ENCODE measurements at places on chromosomes 12 and 14. TPM values are rescaled to one million over a fixed set of nuclear protein-coding genes. Genes with fewer than 3 reads are reported as not detected.

GRCh38 chr12:90922145-90922627, 32.8 kb downstream of the CCER1 start:
- H3K27ac ChIP-seq, result no peak overlapping the region
- no peaks in the 10 kb centered on the region for H3K4me1 ChIP-seq
- H3K27me3 ChIP-seq, result peaks cover 23% of the 10 kb centered on the region
- DNase-seq, result no peak

The KLHL28 gene
- total RNA-seq, result 59.2 TPM

DNA sequence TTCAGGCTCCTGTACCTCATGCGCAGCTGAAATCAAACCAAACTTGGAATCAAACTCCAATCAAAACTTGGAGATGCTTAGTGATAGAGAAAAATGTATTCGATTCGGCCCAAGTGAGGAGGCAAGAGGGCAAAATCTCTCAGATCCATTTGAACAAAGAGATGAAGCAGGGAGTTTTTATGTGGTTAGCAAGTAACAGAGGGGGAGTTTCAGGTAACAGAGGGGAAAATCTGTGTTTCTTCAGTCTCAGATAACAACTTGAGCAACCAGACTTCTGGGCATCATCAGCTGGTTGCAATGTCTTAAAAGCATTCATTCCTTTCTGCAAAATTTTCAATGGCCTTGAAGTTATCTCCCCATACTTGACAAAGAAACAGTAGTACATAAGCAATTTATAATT, 245.1 kb upstream of the AVPR1A start:
- no peaks in the 10 kb centered on the region for H3K36me3 ChIP-seq
- no peaks in the 10 kb centered on the region for H3K27me3 ChIP-seq

- no peak for DNase-seq
- no peaks in the 10 kb centered on the region for H3K36me3 ChIP-seq
- peak overlapping the region; percentile 8 for H3K27ac ChIP-seq
- H3K27me3 ChIP-seq, result no peaks in the 10 kb centered on the region
Observed at GRCh38 chr12:56591961-56592360, 38.2 kb downstream of the BAZ2A start.

The LALBA gene
- total RNA-seq, result not detected

The CCDC177 gene
- total RNA-seq, result not detected

The RPS6KL1 gene
- total RNA-seq, result 1.9 TPM

DNA sequence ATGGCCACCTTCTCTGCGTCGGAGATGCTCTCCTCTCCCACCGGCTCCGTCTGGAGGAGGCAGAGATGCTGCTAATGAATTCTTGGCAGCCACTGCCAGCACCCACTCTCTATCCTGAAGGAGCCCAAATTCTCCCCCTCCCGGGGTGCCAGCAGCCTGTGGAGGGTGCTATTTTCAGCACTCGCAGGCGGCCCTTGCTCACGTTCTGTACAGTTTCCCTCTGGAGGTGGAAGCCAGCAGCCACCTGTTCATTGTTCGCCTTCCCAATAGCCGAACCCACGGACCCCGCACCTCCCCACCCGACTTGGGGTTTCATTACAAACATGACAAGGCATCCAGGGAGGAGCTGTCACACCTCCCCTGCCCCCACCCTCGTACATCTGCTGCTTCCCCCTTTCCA, 27.8 kb downstream of the SNRNP35 start:
- no peaks in the 10 kb centered on the region for H3K27me3 ChIP-seq
- H3K36me3 ChIP-seq, result no peaks in the 10 kb centered on the region
- no peak overlapping the region for H3K27ac ChIP-seq
- H3K4me3 ChIP-seq, result no peak overlapping the region

GRCh38 chr14:59704054-59704645, 127.5 kb upstream of the CCDC175 start:
- H3K4me3 ChIP-seq, result no peak overlapping the region
- H3K4me1 ChIP-seq, result no peaks in the 10 kb centered on the region
- no peak for DNase-seq
- H3K27me3 ChIP-seq, result peaks cover 6% of the 10 kb centered on the region

- peak; percentile 26 for DNase-seq
- peak overlapping the region; percentile 71 for H3K27ac ChIP-seq
- no peaks in the 10 kb centered on the region for H3K27me3 ChIP-seq
- no peaks in the 10 kb centered on the region for H3K36me3 ChIP-seq
Observed at GRCh38 chr12:47903927-47904712, 674 bp downstream of the VDR start.

The ACRBP gene
- total RNA-seq, result 90.0 TPM

The GPX2 gene
- total RNA-seq, result not detected

The CCDC175 gene
- total RNA-seq, result not detected

DNA sequence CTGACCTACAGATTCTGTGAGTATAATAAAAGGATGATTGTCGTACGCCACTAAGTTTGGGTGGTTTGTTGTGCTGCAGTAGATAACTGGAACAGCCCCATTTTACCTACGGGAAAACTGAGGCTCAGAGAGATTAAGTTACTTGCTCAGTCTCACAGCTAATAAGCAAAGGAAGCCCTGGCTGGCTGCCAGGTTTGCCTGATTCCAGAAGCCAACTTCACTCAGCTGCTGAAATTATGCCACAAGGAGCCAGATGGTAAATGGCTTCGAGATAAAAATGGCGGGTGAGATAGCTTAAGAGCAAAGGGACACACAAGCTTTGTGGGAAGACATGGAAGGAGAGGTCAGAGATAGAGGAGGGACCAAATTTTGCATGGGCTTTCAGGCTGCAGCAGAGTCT, 191.5 kb upstream of the NOS1 start:
- no peak for DNase-seq
- H3K27ac ChIP-seq, result no peak overlapping the region
- no peak overlapping the region for H3K4me3 ChIP-seq
- H3K36me3 ChIP-seq, result no peaks in the 10 kb centered on the region

DNA sequence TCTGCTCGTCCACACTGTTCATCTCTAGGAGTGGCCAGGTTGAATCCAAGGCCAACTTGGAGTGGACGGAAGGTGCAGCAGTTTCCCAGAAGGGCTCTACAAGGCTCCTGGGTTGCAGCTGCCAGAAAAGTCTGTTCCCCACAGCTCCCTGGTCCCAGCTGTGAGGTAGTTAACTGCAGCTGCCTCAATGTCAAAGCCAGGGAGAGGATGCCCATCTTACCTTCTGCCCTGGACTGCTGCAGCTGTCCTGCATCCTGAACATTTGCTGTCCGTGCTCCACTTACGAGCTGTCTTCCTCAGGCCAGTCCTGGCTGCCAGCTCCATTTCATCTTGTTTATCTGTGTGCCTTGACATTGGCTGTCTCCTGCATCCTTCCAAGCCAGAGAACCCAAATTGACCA, 227.3 kb downstream of the SLC41A2 start:
- no peaks in the 10 kb centered on the region for H3K27me3 ChIP-seq
- peaks cover 51% of the 10 kb centered on the region for H3K4me1 ChIP-seq
- H3K27ac ChIP-seq, result peak overlapping the region; percentile 89
- no peaks in the 10 kb centered on the region for H3K36me3 ChIP-seq

The PMCH gene
- total RNA-seq, result not detected

The SERPINA1 gene
- 3.5 TPM for total RNA-seq

GRCh38 chr12:109813810-109814416, 19.3 kb downstream of the TRPV4 start:
- DNase-seq, result no peak
- no peak overlapping the region for H3K4me3 ChIP-seq
- no peak overlapping the region for H3K27ac ChIP-seq
- peaks cover 4% of the 10 kb centered on the region for H3K27me3 ChIP-seq
- H3K36me3 ChIP-seq, result no peaks in the 10 kb centered on the region
- no peaks in the 10 kb centered on the region for H3K4me1 ChIP-seq

The TAC3 gene
- not detected for total RNA-seq

DNA sequence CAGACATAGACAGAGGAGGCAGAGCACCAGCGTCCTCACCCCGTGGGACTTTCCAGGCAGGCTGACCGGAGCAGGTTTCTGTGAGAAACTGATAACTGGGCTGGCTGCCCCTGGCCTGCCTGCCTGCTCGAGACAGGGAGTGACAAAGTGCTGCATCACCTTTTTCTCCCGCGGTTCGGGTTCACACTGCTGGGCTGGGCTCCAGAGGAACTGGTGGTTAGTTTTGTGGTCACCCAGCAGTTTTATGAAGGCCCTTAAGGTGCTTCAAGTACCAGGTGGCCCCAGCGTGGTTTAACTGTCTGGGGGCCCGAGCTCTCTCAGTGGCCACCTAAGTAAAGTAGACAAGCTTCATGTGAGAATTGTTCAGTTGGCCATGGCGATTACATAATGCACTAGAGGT, 1073.6 kb downstream of the BCL11B start:
- H3K4me1 ChIP-seq, result peaks cover 58% of the 10 kb centered on the region
- H3K27ac ChIP-seq, result peak overlapping the region; percentile 87
- H3K4me3 ChIP-seq, result peak overlapping the region; percentile 80
- H3K27me3 ChIP-seq, result no peaks in the 10 kb centered on the region
- DNase-seq, result peak; percentile 16
- no peaks in the 10 kb centered on the region for H3K36me3 ChIP-seq

The SYNE2 gene
- 223 TPM for total RNA-seq

The RNASE7 gene
- not detected for total RNA-seq

- peaks cover 8% of the 10 kb centered on the region for H3K4me1 ChIP-seq
- DNase-seq, result no peak
- peak overlapping the region; percentile 76 for H3K27ac ChIP-seq
- peaks cover 5% of the 10 kb centered on the region for H3K36me3 ChIP-seq
- H3K4me3 ChIP-seq, result no peak overlapping the region
Observed at GRCh38 chr12:15899282-15899870, 11.8 kb upstream of the DERA start.

DNA sequence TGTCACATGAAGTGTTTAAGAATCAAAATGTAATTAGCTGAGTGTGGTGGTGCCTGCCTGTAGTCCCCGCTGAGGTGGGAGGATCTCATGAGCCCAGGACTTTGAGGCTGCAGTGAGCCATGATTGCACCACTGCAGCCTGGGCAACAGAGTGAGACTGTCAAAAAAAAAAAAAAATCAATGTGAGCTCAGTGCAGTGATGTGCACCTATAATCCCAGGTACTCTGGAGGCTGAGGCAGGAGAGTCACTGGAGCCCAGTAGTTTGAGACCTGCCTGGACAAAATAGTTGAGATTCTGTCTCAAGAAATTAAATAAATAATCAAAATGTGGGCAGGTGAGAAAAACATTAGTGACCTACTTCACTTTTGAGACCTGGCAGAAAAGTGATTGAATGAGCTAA, 140.0 kb downstream of the MON2 start:
- H3K36me3 ChIP-seq, result no peaks in the 10 kb centered on the region
- no peak for DNase-seq
- no peaks in the 10 kb centered on the region for H3K27me3 ChIP-seq
- peak overlapping the region; percentile 99 for H3K27ac ChIP-seq

- DNase-seq, result no peak
- H3K4me1 ChIP-seq, result peaks cover 2% of the 10 kb centered on the region
- peaks cover 2% of the 10 kb centered on the region for H3K36me3 ChIP-seq
- H3K27me3 ChIP-seq, result peaks cover 19% of the 10 kb centered on the region
- H3K27ac ChIP-seq, result no peak overlapping the region
Observed at GRCh38 chr12:9378430-9378835, 170.2 kb upstream of the PZP start.

DNA sequence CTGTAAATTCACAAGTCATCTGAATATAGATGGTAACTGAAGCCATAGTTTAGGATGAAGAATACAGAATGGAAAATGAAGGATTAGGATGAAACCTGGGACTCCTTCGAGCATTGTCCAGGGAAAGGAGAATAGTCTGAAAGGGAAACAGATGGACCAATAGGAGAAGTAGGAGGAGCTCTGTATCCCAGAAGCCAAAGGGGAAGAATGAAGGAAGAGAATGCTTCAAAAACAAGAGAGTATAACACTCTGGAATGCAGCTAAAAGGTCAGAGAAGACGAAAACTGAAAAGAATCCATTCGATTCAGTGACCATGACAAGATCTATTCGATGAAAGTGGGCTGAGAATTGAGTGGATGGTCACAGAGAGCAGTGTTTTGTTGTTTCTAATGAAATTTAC, 1.0 kb downstream of the GMFB start:
- DNase-seq, result no peak
- peak overlapping the region; percentile 92 for H3K4me3 ChIP-seq
- peaks cover 56% of the 10 kb centered on the region for H3K4me1 ChIP-seq
- H3K27me3 ChIP-seq, result no peaks in the 10 kb centered on the region

GRCh38 chr12:85829391-85829790, 6.8 kb downstream of the RASSF9 start:
- H3K4me1 ChIP-seq, result no peaks in the 10 kb centered on the region
- H3K36me3 ChIP-seq, result no peaks in the 10 kb centered on the region
- H3K4me3 ChIP-seq, result no peak overlapping the region
- no peak overlapping the region for H3K27ac ChIP-seq

- H3K4me3 ChIP-seq, result no peak overlapping the region
- H3K4me1 ChIP-seq, result peaks cover 4% of the 10 kb centered on the region
- no peak overlapping the region for H3K27ac ChIP-seq
- H3K27me3 ChIP-seq, result peaks cover 4% of the 10 kb centered on the region
Observed at GRCh38 chr14:23600806-23601205, 22.2 kb upstream of the JPH4 start.

GRCh38 chr12:48198672-48198971, 4.5 kb downstream of the OR10AD1 start:
- H3K36me3 ChIP-seq, result peaks cover 10% of the 10 kb centered on the region
- H3K4me3 ChIP-seq, result peak overlapping the region; percentile 99
- H3K27me3 ChIP-seq, result peaks cover 11% of the 10 kb centered on the region
- H3K27ac ChIP-seq, result peak overlapping the region; percentile 99

DNA sequence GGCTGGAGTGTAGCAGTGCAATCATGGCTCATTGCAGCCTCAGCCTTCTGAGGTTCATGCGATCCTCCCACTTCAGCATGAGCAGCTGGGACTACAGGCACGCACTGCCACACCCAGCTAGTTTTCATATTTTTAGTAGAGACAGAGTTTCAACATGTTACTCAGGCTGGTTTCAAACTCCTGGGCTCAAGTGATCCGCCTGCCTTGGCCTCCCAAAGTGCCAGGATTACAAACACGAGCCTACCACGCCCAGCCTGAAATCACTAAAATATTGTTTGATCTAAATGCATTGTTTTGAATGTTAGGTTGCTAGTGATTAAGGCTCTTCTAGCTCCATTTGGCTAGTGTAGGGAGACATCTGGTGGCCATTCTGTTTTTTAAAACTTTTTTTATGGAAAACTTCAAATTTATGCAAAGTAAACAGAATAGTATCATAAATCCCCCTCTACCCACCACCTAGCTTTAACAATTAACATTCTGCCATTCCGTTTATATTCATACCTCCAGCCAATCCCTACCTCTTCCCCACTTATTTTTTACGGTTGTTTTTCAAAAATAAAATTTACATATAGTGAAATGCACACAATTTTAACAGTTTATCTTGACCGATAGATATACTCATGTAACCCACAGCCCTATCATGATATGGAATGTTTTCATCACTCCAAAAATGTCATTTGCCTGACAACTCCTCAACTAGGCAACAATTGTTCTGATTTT, 37.8 kb downstream of the MYO1H start:
- DNase-seq, result no peak
- no peaks in the 10 kb centered on the region for H3K36me3 ChIP-seq
- no peak overlapping the region for H3K4me3 ChIP-seq
- H3K4me1 ChIP-seq, result peaks cover 4% of the 10 kb centered on the region
- no peak overlapping the region for H3K27ac ChIP-seq

The ZNF891 gene
- 3.1 TPM for total RNA-seq

GRCh38 chr12:3278681-3279414, 201.7 kb downstream of the TSPAN9 start:
- H3K27ac ChIP-seq, result no peak overlapping the region
- no peak overlapping the region for H3K4me3 ChIP-seq
- H3K4me1 ChIP-seq, result peaks cover 14% of the 10 kb centered on the region

The KRT85 gene
- total RNA-seq, result not detected
